ENCODE measurements at places on chromosomes 1 and 21.

DNA sequence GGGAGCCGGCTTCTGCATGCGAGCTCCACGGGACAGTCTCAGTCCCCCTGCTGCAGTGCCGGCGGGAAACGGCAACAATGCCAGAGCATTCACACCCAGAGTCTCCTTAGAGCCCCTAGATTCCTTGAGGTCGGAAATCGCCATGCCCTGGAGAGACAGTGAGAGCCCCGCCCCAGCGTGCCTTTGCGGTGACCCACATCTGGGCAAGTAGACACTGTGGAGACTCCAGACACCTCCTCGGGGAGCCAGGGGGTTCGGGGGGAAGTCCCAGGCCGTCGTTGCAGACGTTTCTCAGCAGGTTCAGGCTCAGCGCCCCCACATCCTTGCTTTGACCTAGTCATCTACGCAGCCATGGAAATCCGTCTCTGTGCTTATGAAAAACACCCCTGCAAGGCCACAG lies 81.3 kb upstream of the ARHGEF16 start:
- DNase-seq: no peak

DNA sequence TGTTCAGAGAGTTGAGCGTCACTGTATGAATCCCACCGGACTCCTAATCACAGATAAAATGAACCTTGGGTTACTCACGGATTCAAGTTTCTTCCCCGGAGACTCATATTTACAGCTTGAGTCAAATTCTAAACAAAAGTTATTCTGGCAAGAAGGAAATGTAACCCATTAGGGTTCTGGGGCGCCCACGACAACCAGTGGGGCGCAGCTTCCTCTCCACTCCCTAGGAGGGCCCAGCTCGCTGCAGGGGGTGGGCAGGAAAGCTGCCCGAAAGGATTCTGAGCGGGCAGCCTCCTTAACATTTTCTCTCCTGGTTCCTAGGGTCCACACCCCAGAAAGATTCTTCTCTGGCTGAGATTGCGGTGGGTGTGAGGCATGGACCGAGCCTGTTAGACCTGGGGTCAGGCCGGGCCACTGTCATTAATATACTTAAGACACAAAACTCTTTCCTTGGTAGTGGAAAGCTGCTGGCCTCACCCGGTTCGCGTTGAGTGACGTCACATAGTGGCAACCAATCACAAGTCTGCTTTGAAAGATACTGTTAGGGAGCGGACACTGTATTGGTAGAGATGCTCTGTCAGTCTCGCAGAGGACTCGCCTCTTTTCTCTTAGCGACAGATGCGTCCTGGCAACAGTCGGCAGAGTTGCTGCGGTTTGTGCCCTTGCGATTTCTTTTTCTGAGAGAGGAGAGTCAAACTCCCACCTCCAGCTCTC lies 13.6 kb upstream of the MCOLN3 start:
- peak; percentile 97 for DNase-seq

GRCh38 chr1:38870996-38871395 lies 2.2 kb downstream of the MYCBP start:
- no peak for DNase-seq

DNA sequence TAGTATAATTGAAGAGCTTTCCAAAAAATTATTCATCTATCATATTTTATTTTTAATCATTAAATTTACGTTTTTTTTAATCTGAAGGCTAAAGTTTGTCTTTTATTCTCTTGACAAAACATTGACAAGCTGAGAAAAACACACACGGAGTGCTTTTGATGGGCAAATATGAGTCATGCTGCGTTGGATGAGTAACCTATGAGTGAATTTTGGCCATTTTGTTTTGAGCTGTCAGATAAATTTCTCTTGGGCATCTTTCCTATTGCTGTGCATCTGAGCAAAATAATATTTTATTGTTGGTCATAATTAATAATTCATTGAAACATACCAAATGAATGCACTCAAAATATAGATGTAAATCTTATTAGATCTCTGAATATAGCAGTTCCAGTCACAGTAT lies 1144.1 kb upstream of the ADGRL2 start:
- no peak for DNase-seq

- no peak for DNase-seq
These were observed 20.9 kb upstream of the COL11A1 start for GRCh38 chr1:103129255-103129654.

GRCh38 chr1:30423570-30423969 lies 299.8 kb downstream of the MATN1 start:
- DNase-seq: no peak

GRCh38 chr1:19342062-19342750 lies 30.1 kb downstream of the SLC66A1 start:
- no peak for DNase-seq

- peak; percentile 62 for DNase-seq
These were observed 26.2 kb upstream of the SPATA6 start for GRCh38 chr1:48498096-48498791.

DNA sequence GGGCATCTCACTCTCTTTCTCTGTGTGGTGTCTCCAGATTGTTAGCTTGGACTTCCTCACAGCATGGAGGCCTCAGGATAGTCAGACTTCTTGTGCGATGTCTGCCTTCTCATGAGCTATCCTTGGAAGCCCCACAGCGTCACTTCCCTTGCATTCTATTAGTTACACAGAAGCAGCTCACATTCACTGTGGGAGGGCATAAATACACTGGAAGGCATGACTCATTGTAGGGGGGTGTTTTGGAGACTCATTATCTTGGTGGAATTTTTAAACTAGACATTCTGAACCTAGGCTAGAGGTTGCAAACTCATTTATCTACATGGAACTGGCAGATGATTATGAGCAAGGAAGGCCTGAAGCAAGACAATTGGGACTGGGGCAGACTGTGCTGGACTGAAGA lies 21.4 kb upstream of the FASLG start:
- no peak for DNase-seq

- DNase-seq: no peak
These were observed 146.6 kb downstream of the TLR5 start for GRCh38 chr1:222996310-222996975.

DNA sequence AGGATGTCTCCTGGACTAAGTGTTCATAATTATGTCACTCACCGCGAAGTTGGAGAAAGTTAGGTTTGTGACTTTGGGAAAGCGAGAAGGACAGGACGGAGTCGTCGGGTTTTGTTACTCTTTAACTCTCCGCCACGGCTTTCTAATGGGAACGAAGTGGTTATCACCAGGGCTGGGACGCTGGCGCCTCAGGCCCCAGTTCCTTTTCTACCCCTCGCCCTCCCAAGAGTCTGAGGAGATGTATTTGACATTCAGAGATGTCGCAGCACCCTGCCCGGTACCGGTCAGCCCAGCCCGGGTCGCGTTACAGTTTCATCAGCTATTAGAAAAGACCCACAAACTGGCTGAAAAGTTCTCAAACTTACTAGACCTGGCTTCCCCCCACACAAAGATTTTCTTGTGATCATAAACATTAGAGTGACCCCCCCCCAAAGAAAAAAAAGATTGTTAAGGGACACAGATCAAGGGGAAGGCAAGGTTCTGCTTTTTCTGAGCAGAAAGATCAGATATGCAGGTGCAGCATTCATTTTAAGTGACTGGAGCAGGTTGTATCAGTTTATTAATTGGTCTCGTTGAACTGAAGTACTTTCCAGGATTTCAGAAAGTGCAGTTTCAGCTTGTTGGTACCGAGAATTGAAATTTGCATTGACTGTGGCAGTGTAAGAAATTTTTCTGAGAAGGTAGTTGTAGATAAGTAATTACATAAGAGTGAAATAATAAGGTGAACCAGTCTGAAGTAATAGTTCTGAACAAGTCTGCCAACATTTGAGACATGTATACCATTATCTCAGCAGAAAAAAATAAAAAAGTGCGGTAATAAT lies 859 bp upstream of the ZBTB18 start:
- DNase-seq: no peak

GRCh38 chr1:174352883-174353608 lies 94.7 kb upstream of the GPR52 start:
- DNase-seq: no peak

DNA sequence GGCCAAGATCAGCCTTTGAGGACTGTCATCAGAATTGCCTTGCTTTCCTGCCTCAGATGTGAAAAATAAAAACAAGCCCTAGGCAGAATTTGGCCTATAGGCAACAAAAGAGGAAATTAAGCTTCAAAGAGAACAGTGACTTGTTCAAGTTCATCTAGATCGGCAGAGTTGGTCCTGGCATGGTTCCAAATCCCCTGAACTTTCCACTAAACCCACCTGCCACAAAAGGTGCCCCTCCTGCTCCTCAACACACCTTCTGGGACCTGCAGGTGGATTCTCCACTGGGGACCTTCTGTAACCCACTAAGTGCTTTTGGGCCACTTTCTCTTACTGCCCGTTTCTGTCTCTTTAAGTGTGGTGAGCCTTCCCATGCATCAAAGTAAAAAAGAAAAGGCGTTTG lies 42.5 kb upstream of the LRRN2 start:
- DNase-seq: no peak

- DNase-seq: no peak
These were observed 8.9 kb downstream of the PTGS2 start for GRCh38 chr1:186671136-186671825.

DNA sequence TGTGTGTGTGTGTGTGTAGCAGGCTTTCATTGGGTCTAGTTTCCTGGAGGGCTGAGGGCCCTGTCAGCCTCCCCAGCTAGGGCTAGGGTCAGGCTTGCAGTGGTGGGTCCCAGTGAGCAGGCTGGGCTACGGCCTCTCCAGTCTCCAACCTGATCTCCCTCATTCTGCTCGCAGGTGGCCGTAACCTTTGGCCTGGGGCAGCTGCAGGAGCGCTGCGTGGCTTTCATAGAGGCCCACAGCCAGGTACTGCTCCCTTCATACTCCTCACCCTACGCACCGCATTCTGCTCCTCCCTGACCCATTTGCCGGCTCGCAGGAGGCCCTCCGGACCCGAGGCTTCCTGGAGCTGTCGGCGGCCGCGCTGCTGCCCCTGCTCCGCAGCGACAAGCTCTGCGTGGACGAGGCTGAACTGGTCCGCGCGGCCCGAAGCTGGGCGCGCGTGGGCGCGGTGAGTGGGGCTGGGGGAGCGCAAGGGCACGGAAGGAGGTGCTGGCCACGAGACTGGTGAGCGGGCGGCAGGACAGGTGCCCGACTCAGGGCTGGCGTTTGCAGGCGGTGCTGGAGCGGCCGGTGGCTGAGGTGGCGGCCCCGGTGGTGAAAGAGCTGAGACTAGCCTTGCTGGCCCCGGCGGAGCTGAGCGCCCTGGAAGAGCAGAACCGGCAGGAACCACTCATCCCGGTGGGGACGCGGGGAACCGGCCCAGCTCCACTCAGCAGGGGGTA lies 4.7 kb downstream of the BTBD19 start:
- DNase-seq: no peak

GRCh38 chr1:208595745-208596144 lies 351.6 kb upstream of the PLXNA2 start:
- DNase-seq: no peak

GRCh38 chr1:164337885-164338284 lies 221.1 kb upstream of the PBX1 start:
- DNase-seq: no peak

DNA sequence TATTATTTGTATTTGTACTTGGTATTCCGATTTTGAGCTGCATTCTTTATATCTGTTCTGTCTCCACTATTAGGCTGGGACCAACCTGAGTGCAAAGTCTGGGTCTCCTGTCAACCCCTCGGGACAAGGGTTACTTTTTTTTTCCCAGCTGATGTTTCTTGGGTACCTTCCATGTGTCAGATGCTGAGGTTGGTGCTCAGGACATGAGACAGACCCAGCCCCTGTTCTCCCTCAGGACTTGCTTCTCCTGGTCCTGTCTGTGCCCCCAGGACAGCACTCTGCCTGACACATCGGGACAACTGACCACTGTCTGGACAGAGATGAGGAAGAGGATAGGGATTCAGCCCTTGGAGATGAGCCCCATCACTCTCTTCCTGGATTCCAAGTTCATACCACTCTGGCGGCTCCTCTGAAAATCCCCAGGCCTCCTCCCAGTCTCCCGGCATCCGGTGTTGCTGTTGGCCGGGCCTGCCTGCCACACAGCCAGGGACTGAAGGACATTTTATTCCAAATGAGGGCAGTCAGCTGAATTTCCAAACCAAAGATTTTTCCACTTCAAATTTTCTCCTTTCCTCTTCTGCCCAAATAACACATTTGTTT lies 55.6 kb upstream of the FMOD start:
- no peak for DNase-seq

- DNase-seq: no peak
These were observed 24.0 kb downstream of the PLCH2 start for GRCh38 chr1:2499986-2500596.

- DNase-seq: no peak
These were observed 84.4 kb downstream of the CLEC20A start for GRCh38 chr1:178412400-178412770.

- no peak for DNase-seq
These were observed 18.7 kb downstream of the ADARB1 start for GRCh38 chr21:45093035-45093532.

GRCh38 chr21:27189870-27190269 lies 223.0 kb upstream of the ADAMTS5 start:
- DNase-seq: no peak

GRCh38 chr1:193774536-193775323 lies 588.3 kb upstream of the B3GALT2 start:
- DNase-seq: no peak

GRCh38 chr1:232519186-232519585 lies 110.7 kb downstream of the SIPA1L2 start:
- DNase-seq: no peak

GRCh38 chr1:230794431-230794830 lies 47.2 kb downstream of the CAPN9 start:
- DNase-seq: no peak

GRCh38 chr1:37424523-37424922 lies 49.9 kb upstream of the ZC3H12A start:
- no peak for DNase-seq
